ENCODE measurements at places on chromosomes 5 and 9.
A peak's percentile ranks its signal among the peaks of the same experiment; 100 is the strongest.

DNA sequence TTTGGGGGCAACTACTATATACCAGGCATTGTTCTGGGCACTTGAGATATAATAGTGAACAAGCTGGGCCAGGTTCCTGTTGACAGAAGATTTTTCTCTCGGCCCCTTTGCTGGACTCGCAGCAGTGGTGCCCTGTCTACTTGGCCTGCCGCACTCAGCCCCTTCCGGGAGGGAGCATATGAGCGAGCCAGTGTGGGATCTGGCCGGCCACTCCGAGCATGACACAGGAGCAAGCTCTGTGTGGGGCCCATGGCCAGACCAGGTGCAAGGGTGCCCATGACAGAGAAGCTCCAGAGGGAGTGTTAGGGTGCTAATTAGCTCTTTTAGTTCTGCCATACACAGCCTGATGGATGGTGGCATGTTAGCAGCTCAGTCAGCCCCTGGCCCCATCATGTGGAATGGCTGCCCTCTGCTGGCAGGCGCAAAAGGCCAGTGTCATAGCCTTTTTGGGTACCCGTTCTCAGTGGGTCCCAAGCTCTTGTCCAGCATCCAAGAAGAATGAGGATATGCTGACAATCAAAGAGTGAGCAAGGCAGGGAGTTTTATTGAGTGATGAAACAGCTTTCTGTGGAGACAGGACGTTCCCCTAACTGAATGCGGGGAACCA lies 9.3 kb upstream of the KIF4B start:
- DNase-seq, result peak; percentile 38

DNA sequence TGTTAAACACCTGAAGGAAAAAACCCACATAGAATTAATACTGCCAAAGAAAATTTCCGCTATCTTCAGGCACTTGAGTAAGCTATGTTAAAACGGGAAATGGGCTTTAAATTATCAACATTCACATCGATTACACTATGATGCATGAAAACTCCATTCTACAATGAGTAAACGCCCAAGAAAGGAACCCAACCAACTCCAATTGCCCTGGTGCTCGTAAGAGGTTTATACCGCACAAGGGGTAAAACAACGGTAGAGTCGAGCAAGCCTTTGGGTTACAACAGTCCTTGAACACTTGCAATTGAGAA lies 1.0 kb downstream of the AGTPBP1 start:
- DNase-seq, result no peak

GRCh38 chr9:135768516-135769218 lies 66.7 kb downstream of the KCNT1 start:
- no peak for DNase-seq

DNA sequence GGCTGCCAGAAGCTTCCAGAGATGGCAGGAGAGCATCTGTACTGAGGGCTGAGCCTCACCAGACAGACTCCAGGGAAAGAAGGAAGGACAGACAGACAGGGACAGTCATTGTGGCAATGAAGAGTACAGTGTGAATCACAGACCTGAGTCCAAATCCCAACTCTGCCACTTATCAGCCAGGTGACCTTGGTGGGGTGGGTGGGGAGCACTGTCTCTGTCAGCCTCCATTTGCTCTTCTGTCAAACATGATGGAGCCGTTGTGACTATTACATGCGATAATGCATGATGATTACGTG lies 85.9 kb upstream of the FSTL4 start:
- DNase-seq, result no peak
